Cardiac fibroblast (primary cell): ENCODE measurements at places on chromosomes 1 and 21.

GRCh38 chr1:62131093-62131725 lies 63.4 kb upstream of the L1TD1 start:
- DNase-seq, result peak; percentile 83

DNA sequence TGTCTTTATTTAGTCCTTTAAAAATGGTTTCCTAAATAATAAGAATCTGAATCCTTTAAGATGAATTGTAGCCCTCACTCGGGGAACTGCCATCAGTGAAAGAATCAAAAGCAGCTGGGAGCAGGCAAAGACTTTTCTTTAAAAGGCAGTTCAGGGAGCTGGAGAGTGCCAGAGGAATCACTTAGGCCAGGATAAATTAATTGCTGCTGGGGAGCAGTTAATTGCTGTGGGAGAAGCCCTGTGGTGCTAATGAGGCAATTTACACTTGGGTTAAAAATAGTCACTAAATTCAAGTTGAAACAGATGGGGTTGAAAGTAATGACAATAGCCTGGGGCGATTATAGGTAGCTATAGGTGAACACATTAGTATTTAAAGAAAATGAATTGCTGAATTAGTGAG lies 38.7 kb upstream of the COL24A1 start:
- no peak for DNase-seq

- peak; percentile 13 for DNase-seq
Observed at GRCh38 chr1:163877016-163877415, 555.3 kb downstream of the NUF2 start.

DNA sequence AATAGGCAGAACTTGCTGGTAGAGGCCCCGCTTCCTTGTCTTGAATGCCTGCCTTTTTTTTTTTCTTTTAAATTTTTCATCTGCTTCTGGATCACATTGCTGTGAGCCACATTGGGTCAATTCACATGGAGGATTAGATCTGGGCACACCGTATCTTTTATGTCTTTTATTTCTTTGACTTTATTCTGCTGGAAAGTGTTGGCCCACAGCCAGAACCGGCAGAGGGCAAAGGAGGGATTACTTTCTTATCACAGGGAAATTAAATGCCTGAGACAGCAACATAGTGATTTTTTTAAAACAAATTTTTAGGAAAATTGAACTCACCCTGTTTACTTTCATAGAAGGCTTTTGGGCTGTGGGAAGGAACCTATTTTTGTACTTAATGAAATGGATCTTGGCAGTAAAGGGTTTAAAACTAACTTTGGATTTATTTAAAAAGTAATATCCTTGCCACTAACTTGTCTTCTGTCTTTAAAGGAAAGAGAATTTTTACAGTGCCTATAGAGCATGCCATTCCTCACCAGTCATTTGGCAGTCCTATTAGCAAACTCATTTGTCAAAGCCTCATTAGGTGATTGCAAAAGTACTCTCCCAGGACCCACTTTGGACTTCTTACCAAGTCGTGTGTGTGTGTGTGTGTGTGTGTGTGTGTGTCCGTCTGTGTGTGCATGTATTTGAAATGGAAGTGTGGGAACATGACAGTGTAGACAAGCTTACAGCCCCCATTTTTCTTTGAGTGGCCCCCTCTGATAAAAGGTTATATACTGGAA lies 68.4 kb downstream of the ST6GALNAC3 start:
- DNase-seq, result no peak

DNA sequence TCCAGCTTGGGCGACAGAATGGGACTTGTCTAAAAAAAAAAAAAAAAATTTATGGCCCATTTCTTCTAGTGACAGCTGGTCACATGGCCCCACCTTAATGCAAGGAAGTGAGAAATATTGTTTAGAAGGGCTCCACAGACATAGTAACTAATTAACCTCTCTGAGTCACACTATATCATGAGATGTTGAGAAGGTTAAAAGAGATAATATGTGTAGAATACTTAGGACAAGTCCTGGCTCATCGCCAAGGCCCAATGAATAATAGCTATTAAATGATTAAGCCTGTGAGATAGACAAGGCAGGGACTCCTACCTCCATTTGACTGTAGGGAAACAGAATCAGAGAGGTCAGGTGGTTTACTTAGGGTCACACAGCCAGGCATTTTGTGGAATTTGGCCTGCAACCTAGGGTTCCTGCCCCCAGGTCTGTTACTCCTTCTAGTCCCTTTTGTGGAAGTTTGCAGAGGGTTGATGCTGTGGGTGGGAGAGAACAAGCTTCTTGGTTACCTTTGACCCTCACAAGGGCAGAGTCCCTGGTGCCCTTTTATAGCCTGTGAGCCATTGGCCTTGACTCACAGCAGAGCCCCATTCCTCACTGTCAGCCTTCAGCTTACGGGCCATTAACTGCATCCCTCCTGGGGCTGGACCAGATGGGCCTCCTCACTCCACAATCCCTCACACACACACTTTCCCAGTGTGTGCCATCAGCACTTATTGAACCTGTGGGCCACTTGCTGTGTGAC lies 48.5 kb downstream of the OPRD1 start:
- peak; percentile 7 for DNase-seq

GRCh38 chr1:104733866-104734265 lies 984.2 kb downstream of the AMY1C start:
- no peak for DNase-seq
